ENCODE measurements at places on chromosomes 1 and 21.

GRCh38 chr1:116690849-116691406 is 23.4 kb upstream of the IGSF3 start:
- no peak for DNase-seq

DNA sequence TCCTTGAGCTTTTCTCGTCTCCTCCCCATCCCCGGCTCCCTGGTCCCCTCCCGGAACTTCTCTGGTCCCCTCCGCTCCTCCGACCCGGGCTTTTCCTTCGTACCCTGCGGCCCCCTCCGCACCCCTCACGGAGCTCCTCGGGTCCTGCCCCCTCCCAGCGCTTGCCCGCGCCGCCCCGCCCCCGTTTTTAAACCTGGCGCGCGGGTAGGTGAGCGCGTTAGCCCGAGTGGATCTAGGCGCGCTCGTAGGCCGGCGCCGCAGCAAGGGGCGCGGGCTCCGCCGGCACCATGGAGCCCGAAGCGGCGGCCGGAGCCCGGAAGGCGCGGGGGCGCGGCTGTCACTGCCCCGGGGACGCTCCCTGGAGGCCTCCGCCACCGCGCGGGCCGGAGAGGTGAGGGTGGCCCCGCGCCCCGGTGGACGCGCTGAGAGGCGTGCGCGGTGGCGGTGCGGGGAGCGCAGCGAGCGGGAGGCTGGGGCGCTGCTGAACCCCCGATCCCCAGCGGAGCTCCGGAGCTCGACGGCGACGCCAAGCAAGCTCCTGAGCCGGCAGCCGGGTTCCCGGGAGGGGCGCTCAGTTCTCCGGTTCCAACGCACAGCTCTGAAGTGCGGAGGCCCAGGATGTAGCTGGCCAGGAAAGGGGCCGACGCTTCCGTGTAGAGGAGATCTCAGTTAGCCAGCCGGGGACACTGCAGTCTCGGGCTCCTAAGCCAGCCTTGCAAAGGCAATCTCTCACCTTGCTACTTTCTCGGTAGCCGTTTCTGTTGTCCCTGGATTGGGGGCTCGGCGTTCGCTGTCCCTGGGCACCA is at the start of gene RIPPLY3:
Gene RIPPLY3 (plus strand): TSS at position 217 of the 806 bp plus-strand sequence. CDS start 71 bp downstream, at position 288.
- DNase-seq = no peak

GRCh38 chr1:225474439-225474985 is 46.7 kb upstream of the LBR start:
- DNase-seq = no peak

DNA sequence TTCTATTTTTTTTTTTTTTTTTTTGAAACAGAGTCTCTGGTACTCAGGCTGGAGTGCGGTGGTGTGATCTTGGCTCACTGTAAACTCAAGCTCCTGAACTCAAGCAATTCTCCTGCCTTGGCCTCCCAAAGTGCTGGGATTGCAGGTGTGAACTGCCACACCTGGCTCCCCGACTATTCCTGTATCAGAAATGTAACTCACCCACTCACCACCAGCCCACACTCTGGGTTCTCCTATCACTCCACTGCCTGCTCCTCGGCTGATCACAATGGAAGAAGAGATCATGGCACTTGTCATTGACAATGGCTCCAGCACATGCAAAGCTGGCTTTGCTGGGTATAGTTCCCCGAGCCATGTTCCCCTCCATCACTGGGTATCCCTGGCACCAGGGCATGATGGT is 15.9 kb downstream of the RABIF start:
- no peak for DNase-seq

- no peak for DNase-seq
Measured at GRCh38 chr1:227906550-227907071, 41.1 kb downstream of the WNT9A start.

- DNase-seq = no peak
Measured at GRCh38 chr1:184753117-184753516, 1.5 kb downstream of the EDEM3 start.

DNA sequence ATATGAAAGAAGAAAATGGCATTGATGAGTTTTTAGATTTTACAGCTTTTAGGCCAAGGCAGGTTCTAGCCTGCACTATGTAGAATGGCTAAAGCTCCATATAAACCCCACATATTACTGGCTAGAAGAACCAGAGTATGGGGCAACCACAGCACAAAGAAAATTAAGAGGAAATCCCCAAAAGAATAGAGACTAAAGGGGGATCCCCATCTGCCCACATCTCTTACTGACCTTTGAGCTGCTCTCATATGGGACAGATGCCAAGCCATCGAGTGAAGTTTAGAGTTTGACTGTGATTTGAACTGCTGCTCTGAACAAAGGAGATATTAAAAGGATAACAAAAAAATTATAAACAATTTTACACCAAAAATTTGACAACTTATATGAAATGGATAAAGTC is 102.2 kb upstream of the HAO2 start:
- DNase-seq = no peak
